GM04503 (cell line): ENCODE measurements at places on chromosomes 7 and 10.

- no peak for DNase-seq
These were observed 178.3 kb downstream of the PRKCQ start for GRCh38 chr10:6401558-6402348.

- DNase-seq = no peak
These were observed 109.9 kb downstream of the ITGB8 start for GRCh38 chr7:20440472-20441105.

DNA sequence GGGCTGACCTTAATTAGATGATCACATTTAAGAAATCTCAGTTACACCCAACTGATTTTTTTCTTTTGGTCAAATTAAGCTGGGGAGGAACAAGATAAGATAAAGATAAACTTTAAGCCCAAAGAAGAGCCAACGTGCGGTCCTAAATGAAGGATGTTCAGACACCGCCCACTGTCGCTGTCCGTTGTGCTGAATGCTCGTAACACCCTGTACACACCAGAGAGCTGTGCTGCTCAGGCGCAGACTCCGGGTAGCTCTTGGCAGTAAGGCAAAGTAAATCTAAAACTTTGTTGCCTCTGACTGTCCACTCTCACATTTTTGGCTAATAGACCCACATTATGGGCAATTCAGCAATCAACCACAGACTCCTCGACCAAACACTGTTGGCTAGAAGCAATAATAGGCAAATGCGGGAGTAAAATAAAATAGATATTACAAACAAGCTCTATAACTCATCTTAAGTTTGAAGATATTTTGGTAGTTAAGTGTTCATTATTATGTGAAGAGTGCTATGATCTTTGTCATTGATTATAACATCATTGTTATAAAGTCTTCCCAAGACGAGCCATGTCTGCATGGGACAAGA lies 57.1 kb downstream of the PLPP4 start:
- DNase-seq = no peak

- DNase-seq = no peak
These were observed 84.6 kb downstream of the KMT2C start for GRCh38 chr7:152351168-152351567.

DNA sequence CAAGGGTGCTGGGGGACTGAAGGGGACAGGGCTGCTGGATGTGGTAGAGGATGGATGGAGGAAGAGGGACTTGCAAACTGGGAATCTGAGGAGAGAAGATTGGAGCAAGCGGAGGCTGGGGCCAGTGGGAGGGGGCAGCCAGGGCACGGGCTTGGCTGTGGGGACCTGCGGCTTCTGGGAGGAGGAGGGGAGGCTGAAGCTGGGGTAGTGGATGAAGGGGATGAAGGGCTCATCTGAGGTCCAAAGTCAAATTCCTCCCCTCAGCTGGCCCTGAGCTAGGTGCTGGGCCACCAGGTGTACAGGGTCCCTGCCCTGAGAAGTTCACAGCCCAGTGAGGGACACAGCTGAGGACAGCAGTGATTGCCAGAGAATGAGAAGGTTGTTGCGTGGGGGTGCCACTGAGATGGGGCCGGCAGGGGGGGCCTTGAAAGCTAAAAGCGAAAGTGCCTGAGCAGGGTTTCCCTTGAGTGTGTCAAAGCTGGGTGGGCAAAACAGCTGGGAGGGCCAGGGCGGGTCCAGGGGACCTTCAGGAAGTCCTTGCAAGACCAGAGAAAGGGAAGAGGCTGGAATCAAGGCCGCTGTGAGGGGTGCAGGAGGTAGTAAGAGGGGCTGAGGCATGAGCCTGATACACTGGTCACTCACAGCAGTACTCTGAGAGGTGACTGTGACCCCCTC lies 75.2 kb downstream of the MYL10 start:
- DNase-seq = no peak

- DNase-seq = no peak
These were observed 177.6 kb downstream of the PLXDC2 start for GRCh38 chr10:19993714-19994315.

GRCh38 chr10:128646956-128647355 lies 520.7 kb upstream of the MKI67 start:
- DNase-seq = no peak

DNA sequence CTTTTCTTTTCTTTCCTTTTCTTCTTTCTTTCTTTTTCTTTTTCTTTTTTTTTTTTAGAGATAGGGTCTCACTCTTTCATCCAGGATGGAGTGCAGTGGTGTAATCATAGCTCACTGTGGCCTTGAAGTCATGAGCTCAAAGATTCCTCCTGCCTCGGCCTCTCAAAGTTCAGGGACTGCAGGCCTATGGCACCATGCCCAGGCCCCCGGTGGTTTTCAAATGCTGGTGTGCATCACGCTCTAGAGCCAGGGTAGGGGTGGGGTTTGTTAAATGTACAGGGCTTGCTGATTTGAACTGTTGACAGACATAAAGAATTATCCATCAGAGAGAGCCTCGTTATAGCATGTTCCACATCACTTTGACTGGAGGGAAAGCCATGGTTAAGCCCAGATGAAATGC lies 5.8 kb downstream of the MINDY4 start:
- no peak for DNase-seq

DNA sequence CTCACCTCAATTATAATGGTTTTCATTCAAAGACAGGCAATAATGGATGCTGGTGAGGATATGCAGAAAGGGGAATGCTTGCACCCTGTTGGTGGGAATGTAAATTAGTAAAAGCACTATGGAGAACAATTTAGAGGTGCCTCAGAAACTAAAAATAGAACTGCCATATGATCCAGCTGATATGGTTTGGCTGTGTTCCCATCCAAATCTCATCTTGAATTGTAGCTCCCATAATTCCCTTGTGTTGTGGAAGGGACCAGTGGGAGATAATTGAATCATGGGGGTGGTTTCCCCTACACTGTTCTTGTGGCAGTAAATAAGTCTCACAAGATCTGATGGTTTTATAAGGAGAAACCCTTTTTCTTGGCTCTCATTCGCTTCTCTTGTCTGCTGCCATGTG lies 87.7 kb downstream of the TES start:
- DNase-seq = no peak

DNA sequence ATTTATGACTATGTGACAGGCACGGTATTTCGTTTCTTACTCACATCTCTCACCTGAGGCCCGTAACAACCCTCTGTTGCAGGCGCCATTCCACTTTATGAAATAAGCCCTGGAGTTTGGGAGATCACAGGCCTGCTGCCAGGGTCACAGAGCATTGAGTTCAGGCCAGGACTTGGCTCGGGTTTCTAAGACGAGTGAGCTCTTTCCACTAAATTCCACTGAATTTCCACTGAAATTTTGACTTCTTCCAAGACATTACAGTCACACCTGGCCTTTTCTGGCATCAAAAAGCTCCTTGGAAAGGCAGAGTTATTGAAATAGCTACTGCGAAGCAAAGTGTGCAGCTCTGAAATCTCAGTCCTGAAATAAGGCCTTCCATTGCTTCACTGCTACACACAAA lies 282.8 kb upstream of the MGMT start:
- DNase-seq = no peak

- no peak for DNase-seq
These were observed 100.9 kb upstream of the C7orf33 start for GRCh38 chr7:148489678-148490077.

- no peak for DNase-seq
These were observed 42.4 kb downstream of the TPST1 start for GRCh38 chr7:66247380-66248078.

DNA sequence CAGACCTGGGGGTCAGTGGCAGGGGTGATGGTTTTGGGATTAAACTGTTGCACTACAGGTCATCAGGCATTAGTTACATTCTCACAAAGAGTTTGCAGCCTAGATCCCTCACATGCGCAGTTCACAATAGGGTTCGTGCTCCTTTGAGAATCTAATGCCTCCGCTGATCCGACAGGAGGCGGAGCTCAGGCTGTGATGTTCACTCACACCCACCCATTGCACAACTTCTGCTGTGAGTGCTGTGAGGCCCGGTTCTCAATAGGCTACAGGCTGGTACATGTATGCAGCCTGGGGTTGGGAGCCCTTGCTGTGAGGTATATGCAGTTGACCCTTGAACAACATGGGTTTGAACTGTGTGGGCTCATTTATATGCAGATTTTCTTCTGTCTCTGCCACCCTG lies 416.4 kb downstream of the GFRA1 start:
- no peak for DNase-seq

GRCh38 chr7:343864-344607 lies 54.1 kb downstream of the FOXL3 start:
- DNase-seq = no peak

- DNase-seq = no peak
These were observed 2.7 kb downstream of the SP4 start for GRCh38 chr7:21430575-21430954.

GRCh38 chr7:89232-90019 lies 102.9 kb upstream of the FAM20C start:
- DNase-seq = peak; percentile 76

- no peak for DNase-seq
These were observed 315.2 kb upstream of the GHITM start for GRCh38 chr10:83824099-83824498.

DNA sequence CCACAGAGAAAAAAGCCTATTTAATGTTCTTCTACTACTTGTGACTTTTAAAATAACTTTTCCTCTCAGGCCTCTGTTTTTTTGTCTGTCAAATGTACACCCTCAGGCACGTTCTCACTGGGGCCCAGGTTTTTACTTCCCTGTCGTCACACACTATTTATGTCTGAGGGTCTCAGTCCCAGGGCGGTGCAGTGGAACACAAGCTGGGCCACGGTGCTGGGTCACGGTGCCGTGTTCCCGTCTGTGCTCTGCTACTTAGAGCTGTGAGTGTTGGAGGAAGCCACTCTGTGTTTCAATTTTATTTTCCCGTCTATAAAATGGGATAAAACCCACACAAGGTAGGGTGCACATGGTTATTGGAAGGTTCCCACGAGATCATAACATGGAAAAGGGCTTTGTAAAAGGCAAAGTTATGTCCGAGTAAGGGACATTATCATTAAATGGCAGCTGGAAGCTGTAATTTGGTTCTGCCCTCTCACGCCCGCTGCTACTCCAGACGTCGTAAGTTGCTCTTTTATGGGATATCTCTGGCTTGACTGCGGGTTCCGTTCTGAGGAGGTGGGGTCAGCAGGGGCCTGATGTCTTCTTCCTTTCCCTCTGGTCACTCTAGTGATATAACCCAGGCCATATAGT lies 25.2 kb downstream of the ZNF775 start:
- DNase-seq = no peak

DNA sequence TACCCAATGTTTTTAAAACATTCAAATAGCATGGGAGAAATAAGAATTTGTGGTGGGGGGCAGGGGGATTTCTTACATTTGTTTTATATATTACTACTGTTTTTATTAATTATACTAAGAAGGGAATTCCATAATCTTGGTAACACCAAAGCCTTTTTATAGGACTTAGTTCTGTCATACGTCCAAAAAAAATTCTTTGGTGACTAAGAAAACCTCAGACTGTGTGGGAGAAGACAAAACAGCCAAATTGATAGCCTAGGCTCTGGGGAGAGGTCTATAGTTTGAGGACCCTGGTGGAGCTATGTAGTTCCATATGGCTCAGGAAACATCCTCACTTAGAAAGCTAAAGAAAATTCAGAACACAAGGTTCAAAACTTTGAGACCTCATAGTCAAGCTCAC lies 23.4 kb downstream of the ACSM6 start:
- DNase-seq = no peak

- no peak for DNase-seq
These were observed 740 bp downstream of the ANXA7 start for GRCh38 chr10:73413108-73413527.

DNA sequence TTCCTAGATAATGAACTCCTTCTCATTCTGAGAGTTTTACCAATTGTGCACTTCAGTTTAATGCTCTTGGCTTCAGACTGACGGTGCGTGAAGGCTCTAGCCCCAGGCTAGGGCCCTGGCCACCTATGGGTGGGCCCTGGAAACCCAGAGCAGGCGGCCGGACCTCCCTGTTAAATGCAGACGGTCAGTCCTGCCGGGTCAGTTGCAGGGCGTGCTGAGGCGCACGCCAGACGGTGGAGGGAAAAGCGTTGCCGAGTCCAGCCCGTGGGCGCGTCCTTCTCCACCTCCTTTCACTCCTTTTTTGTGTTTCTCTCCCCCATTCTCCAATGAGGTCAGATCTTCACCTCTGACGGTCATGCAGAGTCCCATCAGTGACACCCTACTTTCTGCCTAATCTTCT lies 2.3 kb downstream of the DPYSL4 start:
- DNase-seq = no peak

DNA sequence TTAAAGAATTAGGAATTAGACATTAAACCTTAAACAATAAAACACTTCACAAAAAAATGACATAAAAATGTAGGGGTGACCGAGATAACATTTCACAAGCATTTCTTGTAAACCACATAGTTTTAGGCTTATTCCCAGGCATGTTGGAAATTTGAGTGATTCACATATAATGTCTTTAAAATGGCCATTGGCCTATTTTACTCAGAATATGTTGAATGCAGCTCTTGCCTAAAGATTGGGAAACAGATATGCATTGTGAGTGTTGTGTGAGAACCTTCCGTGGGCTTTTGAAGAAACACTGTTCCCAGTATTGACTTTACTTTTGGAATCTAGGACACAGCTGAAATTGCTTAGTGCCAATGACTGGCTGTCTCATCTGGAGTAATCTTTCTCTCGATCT lies 79.6 kb downstream of the ARL5B start:
- DNase-seq = peak; percentile 86
